ENCODE measurements at places on chromosomes 12 and 14.

- no peak for DNase-seq
These were observed 2.7 kb downstream of the APPL2 start for GRCh38 chr12:105233041-105233905.

- DNase-seq = no peak
These were observed 17.9 kb downstream of the RTL1 start for GRCh38 chr14:100885617-100886016.

GRCh38 chr12:53560351-53560750 is 53.1 kb upstream of the NPFF start:
- DNase-seq = no peak

DNA sequence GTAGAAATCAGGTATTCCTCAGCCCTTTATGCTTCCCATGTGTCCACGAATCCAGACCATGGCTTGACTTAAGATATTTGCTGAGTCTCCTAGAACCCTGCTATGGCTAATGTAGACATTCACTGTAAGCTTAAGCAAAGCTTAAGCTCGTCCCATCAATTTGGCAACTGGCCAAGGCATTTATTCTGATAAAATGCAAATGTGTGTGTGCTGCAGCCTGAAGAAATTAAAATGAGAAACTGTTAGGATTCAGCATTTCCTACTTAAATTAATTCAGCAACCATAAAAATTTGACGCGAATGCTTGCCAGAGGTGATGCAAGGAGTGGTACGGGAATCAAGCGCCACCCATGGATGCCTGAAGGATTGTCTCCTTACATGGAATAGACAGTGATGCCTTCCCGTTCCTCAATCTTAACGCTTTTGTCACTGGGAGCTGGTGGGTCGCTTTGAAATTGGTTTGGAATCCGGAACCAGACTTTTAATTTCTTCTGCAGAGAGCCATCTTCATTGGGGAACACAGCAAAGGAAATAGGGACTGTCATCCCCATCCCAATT is 13.2 kb downstream of the HEBP1 start:
- DNase-seq = no peak

DNA sequence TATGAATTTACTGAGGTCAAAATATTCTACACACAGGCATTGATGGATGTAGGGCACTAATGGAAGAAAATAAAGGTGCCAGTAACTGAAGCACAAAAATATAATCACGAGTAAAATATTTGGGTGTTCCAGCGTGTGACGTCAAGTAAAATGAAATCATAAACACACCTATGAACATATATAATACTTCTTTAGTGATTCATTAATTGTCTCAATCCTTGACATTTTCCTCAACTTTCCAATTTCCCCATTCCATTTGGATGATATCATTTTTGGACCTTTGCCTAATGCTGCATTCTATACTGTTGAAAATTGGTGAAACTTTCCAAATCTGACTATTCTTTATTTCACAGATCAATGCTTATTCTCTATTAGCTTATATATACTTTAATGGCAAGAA is 649.3 kb downstream of the GALC start:
- DNase-seq = no peak

DNA sequence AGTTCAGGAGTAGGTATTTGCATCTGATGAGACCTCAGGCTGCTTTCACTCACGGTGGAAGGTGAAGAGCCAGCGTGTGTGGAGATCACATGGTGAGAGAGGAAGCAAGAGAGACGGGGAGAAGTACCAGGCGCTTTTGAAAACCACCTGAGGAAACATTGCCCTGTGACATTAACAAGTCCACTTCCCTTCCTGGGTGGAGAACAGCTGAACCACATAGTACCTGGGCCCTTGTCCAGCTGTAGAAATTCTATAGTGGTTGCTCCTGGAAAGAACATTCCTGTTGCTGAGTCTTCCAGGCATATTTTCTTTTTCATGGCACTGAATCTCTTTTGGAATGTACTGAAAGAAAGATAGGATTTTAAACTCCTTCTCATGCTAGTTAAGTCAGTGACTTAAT is 87.3 kb upstream of the RIN3 start:
- DNase-seq = no peak

DNA sequence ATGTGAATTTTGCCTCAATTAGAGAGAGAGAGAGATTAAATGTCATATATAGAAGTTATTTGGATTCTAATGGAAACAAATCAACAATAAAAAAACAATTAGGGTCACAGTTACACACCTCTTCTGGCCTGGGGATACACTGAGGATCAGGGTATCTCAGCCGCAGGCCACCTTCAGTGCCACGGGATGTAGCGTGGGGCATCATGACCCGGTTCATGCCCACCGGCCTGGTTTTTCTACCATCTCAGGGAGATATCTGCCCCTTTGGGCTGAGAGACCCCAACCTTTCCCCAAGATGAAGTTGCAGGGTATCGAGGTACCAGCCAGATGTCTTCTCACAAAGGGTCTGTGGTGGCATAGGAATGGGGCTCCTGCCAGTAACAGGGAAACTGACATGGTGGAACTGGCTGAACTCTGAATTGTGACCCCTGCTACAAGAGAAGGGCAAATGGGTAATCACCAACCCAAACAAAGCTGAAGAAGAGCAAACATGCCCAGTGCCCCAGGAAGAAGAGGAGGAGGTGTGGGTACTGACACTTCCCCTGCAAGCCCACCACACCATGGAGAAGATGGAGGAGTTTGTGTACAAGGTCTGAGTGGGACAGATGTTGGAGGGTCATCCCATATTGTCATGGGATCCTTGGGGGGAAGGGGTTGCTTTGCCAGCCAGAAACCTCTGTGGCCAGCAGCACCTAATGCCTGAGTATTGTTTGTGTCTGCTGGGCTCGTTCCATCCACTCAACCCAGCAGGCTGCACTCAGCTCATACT is 19.5 kb downstream of the SERPINA3 start:
- DNase-seq = no peak

DNA sequence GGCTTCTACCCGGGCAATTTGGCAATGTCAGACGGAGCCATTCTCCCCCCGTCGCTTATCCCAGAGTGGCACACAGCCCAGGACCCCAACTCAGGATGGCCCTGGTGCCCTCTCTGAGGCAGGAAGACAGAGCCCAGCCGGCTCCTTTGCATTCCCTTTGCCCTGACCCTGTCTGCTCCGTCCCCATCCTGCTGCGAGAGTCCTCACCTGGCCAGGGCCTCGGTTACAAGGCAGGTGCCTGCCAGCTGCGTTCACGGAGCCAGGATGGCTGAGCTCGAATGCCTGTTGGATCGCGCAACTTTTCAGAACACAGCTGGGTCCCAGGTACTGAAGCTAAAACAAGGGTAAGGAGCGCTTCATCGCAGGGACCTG is 18.6 kb downstream of the LRTM2 start:
- no peak for DNase-seq

GRCh38 chr12:62933220-62933601 is 1.7 kb downstream of the PPM1H start:
- DNase-seq = no peak

- no peak for DNase-seq
These were observed 42.2 kb downstream of the PLXNC1 start for GRCh38 chr12:94190623-94191022.

GRCh38 chr14:101857226-101857625 is 95.7 kb downstream of the PPP2R5C start:
- DNase-seq = no peak

GRCh38 chr12:114662512-114663177 is 21.3 kb downstream of the TBX3 start:
- peak; percentile 53 for DNase-seq

GRCh38 chr12:15797818-15798217 is 8.6 kb upstream of the EPS8 start:
- DNase-seq = no peak

DNA sequence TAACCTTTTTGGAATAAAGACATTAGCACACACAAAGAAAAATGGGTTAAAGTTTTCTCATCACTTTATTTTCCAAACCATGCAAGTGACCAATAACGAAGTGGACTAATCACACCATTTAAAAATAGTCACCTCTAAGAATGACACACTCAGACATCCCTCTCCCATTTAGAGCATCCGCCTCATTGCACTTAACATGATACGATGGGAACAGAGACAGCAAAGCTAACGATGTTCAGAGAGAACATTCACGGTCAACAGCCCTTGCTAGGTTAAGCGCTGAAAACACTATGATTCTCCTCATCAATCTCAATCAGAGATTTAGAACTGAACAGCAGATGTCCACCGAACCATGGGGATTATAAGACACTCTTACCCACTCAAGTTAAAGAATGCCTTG is 35.8 kb downstream of the NIN start:
- DNase-seq = no peak

GRCh38 chr14:93741556-93742230 is 46.6 kb downstream of the PRIMA1 start:
- no peak for DNase-seq

All from AML-193 (cell line).